ENCODE measurements at places on chromosomes 3 and 15.

DNA sequence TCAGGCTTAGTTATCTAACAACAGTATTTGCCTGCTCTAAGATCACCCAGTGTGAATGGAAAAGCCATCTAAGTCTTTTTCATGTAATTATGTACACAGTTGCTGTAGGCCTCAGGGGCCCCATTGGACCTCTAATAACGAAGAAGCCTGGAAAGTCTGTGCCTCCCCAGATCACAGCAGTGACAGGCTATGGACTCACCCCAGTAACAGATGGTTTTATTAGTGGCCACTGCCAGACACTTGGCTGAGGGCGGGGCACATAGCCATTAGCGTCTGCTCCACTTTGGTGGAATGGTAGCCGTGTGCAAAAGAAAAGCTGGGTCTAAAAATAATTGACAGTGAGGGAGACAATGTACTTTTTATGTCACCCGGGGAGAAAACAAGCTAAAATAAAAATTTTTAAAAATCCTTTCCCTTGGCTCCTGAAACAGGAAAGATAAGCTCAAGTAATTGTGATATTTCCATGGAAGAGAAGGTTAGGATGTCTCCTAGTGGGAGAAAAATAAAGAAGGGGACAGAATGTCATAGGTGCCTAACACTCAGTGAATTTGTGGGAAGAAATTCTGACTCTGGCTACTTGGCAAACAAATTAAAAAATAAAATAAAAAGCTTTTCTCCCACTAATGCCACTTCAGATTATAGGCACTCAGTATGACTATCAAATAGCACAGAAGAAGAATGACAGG is 44.3 kb upstream of the ZNF385D start:
- DNase-seq, result peak; percentile 74

DNA sequence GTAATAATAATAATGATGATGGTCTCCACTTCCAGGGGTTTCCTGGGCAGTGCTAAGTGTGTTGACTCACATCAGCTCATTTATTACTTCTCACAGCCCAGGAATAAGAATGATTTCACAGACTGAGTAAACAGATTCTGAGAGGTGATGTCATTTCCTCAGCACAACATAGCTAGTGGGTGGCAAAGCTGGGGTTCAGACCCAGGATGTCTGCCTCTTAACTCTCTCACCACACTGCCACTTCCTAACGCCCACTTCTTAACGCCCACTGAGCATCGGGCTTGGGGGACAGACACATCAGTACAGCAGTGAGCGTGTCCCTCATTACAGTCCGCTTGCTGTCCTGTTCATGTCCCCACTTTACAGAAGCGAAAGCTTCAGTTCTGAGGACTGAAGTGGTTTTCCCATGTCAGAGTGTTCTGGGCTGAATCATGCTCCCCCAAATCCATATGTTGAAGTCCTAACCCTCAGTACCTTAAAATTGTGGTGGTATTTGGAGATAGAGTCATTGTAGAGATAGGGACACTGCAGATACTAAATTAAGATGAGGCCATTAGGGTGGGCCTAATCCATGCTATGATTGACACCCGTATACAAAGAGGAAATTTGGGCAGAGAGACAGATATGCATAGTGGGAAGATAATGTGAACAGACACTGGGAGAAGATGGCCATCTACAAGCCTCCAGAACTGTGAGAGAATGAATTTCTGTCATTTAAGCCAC is 68.0 kb downstream of the ATP2B2 start:
- DNase-seq, result no peak

- DNase-seq, result no peak
Measured at GRCh38 chr3:197901626-197902025, 48.4 kb upstream of the RPL35A start.

DNA sequence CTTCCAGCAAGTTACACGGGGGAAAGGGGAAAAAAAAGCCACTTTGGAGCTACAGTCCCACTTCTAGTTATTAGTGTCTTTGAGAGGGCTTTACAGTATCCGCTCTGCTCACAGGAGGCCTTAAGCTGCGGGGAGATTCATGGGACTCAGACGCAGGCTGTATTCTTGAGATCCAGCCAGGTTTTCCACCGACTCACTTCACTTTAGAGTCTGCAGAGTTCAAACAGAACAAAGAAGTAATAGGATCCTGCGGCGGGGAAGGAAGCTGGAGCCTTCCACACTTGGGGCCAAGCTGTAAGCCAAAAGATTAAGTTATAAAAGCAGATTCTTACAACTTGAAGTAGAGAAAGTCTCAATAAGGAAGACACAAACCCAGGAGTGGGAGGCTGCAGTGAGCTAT is 60.2 kb upstream of the FAM174B start:
- DNase-seq, result no peak

DNA sequence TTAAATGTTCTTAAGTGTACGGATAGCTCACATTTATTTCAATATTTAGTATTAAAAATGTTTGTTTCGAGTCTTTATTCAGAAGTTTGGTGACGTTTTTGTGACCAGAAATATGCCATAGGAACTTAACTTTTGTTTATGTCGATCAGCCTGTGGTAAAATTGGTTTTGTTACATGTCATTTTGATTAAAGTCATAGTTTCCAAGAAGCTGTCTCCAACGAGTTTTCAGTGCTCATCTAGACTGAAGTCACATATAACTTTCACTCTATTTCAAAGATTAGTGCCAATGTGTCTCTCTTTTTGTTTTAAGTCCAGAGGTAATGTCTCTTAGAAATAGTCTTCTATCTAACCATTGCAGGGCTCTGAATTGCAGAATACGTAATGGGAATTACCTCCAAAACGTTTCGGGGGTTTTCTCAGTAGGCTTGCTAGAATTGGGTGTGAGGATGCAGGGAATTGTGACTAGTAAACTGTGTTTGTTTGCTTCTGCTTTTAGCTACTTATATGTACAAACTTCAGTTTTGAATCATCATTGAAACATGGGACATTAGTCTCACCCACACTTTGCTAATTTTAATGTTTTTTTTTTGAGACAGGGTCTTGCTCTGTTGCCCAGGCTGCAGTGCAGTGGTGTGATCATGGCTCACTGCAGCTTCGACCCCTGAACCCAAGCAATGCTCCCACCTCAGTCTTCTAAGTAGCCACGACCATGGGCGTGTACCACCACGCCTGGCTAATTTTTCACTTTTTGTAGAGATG is 3.0 kb downstream of the BUB1B start:
- DNase-seq, result no peak

GRCh38 chr3:123884203-123884831 is at the start of gene MYLK:
MYLK (minus strand) TSS chr3:123884332; CDS start chr3:123793841, 90,491 bp downstream.
- peak; percentile 95 for DNase-seq

- DNase-seq, result no peak
Measured at GRCh38 chr15:69377216-69377970, 36.8 kb upstream of the KIF23 start.

GRCh38 chr15:68113751-68114150 is 59.6 kb downstream of the PIAS1 start:
- DNase-seq, result no peak

DNA sequence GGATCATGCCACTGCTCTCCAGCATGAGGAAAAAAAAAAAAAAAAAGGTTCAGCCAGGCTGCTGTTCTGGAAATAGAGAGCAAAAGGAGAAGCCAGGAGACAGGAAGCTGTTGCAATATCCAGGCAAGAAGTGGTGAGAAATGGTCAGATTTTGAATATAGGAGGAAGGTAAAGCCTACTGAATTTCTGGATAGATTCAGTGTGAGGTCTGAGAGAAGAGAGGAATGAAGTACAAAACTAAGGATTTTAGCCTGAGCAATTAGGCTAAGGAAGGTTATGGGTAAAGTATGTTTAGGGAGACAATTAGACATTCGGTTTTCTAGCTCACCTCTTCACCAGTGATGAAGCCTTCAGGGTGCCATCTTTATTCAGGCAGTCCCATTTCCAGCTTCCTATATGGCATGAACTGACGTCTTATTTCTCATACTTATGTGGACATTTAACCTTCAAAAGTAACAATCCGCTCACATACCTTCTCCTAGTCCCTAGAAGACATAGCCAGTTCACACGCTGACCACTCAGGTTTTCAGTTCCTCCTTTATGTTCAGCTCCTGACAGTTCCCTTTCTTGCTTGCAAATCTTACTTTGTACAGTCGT is 57.2 kb downstream of the KIF9 start:
- DNase-seq, result no peak

- DNase-seq, result no peak
Measured at GRCh38 chr3:176964661-176965060, 232.6 kb downstream of the TBL1XR1 start.

DNA sequence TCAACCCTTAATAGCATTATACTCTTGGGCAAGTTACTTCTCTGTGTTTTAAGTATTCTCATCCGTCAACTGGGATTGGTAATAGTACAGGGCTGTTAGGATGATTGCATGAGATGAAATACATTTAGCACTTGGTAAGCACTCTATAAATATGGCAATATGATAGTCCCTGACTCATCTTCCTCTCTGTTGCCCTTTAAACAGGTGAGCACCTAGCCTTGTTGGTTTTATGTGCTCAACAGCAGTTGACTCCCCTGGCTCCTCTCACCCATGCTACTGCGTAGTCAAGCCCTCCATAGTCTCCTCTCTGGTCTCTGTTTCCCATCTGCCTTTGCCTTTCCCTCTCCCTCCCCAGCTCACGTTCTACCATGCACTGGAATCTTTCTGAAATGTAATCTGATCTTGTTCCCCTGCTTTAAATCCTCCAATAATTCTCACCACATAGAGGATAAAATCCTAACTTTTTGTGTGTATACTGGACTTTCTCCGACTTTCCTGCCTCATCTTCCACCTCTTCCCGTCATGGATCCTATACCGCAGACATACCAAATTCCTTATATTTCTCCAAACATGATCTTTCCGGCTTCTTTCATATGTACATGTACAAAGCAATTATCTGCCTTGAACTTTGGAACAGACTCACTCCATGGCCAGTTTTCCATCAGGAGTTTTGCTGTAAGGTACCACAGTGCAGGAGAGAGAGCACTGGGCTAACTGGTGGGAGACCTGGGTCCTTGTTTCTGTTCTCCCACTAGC is 42.3 kb downstream of the FSD2 start:
- DNase-seq, result no peak

DNA sequence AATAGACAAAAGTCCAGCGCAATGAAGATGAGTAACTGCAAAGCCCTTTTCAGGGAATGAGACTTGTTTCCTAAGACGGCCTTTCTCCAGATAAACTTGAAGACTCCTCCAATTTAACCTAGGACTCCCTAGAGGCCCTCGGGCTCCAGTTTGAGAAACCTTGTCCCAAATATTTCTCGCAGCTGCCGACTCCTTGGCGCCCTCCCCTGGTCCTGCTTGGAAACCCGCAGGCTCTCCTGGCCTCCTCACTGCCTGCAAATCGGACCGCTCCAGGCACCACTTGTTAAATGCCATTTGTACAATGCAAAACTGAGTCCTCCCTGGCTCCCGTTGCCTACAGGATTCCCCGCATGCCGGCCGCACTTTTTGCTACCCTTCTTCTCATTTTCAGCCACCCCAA is 36.8 kb downstream of the MUC4 start:
- DNase-seq, result peak; percentile 75

DNA sequence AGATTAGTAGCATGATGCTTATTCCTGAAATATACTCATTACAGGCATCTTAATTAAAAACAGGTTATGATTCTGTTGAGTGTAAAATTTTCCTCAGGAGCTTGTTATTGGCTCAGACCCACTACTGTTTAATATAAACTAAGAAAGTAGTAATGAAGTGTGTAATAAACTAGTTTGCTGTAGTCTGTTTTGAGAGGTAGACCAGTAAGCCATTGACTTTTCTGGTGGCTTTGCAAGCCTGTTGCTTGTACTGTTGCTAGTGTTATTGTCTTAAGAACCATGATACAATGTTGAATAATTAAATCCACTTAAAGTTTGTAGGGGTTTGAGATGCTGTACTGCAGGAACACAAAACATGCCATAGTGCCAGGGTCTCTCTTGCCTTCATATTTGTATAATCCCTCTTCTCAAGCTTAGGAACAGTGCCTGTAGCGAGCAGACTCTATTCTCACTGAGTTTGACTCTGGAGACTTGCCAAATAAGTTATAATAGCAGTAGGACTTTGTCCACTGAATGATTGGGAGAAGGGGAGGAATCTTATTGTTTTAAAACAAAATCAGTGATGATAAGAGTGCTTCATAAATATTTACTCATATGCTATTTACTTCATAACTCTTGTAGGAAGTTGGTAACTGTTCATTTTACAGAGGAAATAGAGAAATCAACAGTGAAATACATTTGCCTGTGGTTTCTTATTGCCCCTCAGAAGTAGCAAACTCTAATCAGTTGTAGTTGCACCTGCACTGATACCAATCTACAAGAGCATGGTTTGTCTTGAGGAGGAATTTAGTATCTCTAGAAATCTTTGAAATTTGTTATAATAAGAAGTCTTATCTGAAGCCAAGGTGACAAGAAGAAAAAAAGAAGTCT is 13.4 kb downstream of the TCF12 start:
- DNase-seq, result no peak

GRCh38 chr3:151459358-151459757 is 1.5 kb downstream of the IGSF10 start:
- no peak for DNase-seq

- DNase-seq, result no peak
Measured at GRCh38 chr3:128603811-128604775, 46.5 kb downstream of the RPN1 start.

DNA sequence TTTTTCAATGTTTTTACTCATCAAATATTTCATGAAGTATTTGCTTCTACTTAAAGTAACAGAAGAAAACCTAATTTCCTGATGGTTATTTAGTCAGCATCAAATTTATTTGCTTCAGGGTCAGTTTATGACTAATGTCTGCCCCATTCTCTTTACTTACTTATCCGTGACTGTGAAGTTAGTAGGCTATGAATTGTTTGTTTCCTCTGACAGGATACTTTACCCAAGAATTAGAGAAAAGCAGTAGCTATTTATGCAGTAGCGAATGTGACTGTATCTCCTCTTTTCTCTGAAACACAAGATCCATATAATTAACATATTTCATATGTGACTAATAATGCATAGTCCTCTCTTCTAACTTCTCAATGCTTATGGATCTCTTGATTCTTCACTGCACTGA is 329.9 kb upstream of the ROBO1 start:
- DNase-seq, result no peak

Measured in glutamatergic neuron (in vitro differentiated cells).